Large intestine (tissue), 12 donors: ENCODE measurements at places on chromosomes 4 and X. TPM values are rescaled to one million over a fixed set of nuclear protein-coding genes. Genes with fewer than 3 reads are reported as not detected.

DNA sequence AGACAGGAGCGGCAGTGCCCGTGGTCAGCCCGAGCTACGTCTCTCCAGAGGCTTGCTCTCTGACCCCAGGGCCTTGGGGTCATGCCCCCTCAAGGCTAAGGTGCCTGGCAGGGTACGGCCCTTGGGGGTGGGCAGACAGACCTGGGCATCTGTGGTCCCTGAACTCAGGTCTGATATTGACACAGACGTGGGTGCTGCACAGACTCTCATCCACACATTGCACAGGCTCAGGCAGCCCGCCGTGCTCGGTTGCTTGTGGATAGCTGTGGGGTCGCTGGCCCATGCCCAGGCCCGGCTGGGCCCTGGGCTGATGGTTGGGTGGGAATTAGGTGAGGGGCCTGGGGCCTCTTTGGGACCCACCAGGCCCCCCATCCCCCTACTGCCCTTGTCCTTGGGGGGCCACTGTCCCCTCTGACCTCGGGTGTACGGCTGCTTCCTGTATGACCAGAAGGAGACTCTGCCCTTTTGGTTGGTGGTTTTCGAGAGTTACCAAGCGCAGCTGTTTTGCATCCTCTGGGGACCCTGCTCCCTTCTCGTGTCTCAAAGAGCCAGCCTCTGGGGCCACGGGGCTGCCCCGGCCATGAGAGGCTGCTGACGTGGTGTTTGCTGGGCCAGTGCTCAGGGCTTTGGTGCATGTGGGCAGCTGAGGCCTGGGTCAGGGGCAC lies 10.1 kb downstream of the FGFRL1 start:
- no peak for DNase-seq

The CT83 gene
- not detected for polyA plus RNA-seq

The SSX2 gene
- polyA plus RNA-seq = not detected

- no peak for DNase-seq
Measured at GRCh38 chr4:157245351-157245750, 24.8 kb downstream of the GRIA2 start.

The MAP9 gene
- 7.4 TPM for polyA plus RNA-seq

GRCh38 chrX:104113222-104113965 lies 1.1 kb downstream of the ZCCHC18 start:
- no peak for DNase-seq

The EDA gene
- polyA plus RNA-seq = 25.1 TPM

The KIT gene
- 20.3 TPM for polyA plus RNA-seq

DNA sequence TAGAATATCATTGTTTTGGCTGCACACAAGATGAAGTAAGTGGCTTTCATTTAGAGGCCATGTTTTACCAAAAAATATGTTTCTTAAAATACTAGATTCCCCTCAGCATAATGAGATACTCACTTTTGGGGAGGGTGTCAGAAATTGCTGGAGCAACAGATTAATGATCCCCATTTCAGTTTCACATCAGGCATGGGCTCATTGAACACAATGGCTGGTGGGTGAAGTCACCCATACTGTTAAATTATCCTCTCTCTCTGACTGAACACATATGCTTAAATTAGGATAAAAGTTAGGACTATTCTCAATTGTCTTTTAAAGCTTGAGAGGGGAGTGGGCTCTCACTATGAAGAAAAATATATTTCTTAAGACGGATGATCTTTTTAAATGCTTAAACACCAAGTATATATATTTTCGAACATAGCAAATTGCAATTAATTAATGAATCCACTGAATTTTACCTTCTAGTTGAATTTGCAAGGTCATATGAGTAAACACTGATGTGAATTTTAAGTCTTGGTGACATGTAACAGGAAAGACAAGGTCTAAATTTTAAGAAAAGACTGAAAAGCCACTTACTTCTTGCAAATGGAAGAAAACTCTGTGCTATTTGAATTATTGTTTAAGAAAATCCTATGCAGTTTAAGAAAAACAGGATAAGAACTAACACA lies 2.5 kb downstream of the GPM6A start:
- DNase-seq = no peak

The SPIN4 gene
- 9.3 TPM for polyA plus RNA-seq

The PLXNB3 gene
- 5.0 TPM for polyA plus RNA-seq

- DNase-seq = no peak
Measured at GRCh38 chrX:66001596-66001995, 38.3 kb downstream of the VSIG4 start.

DNA sequence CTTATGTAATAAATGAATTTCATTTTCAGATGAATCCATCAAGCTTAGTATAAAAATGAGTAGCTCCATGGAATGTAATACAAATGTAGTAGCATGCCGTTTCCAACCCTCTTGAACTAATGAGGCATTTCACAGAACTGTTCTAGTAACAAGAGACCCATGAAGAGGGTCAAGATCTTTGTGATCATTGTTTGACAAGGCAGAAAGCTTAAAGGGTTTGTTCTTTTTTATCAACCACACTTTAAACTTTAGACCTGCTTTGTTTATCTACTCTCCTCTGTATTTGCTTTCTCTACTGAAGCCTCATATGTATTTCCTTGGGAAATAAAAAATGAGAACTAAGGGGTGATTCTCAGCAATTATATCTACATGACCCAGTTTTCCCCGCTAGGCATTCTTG lies 513.9 kb downstream of the ARAP2 start:
- no peak for DNase-seq

DNA sequence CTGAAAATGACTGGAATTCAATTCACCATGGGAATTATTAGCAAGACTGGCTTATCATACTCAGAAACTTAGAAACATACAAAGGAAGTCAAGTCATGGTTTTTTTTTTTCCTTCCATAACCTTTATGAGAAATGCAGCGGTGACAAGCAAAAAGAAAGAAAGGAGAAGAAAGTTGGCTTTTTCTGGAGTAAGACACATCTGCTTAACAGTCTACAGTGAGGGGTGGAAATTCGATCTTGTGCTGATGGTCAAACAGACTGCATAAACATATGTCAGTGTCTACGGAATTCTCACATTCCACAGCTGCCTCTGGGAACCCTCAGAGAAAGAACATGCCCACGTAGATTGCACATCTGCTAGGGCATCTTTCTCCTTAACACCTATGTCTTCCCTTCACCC lies 54.6 kb downstream of the PROM1 start:
- DNase-seq = no peak

GRCh38 chrX:139423186-139423585 lies 107.4 kb upstream of the F9 start:
- DNase-seq = no peak

The AR gene
- polyA plus RNA-seq = 0.45 TPM

GRCh38 chrX:4881277-4881676 lies 1167.8 kb upstream of the PRKX start:
- DNase-seq = no peak
